AG08396 (cell line): ENCODE measurements at places on chromosomes 2 and 18.
A peak's percentile ranks its signal among the peaks of the same experiment; 100 is the strongest.

GRCh38 chr2:144163592-144163991, 356.3 kb downstream of the ZEB2 start:
- DNase-seq: no peak

DNA sequence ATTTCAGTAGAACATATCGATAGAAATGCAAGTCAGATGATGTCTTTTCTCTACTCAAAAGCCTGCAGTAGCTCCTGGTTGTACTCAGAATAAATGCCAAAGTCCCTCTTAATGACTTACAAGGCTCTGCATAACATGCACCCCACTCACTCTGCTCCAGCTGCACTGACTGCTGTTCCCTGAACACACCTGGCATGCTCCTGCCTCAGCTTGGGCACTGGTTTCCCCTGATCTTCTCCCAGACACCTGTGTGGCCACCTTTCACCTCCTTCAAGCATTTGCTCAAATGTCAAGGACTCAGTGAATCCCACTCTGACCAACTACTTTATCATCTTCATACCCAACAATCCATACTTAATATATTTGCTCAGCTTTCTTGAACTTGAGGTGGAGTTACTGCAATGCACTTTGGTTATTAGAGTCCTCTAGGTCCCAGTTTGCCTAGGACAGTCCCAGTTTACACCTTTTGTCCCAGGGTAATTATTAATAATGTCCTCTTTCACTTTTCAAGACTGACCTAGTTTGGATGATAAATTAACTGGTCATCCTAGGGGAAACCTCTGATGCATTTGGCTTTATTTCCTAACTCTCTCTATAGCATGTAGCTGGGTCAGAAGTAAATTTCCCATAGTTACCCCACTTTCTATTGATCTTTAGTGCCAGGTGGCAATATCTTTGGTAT, 44.1 kb downstream of the ACAA2 start:
- DNase-seq: no peak

DNA sequence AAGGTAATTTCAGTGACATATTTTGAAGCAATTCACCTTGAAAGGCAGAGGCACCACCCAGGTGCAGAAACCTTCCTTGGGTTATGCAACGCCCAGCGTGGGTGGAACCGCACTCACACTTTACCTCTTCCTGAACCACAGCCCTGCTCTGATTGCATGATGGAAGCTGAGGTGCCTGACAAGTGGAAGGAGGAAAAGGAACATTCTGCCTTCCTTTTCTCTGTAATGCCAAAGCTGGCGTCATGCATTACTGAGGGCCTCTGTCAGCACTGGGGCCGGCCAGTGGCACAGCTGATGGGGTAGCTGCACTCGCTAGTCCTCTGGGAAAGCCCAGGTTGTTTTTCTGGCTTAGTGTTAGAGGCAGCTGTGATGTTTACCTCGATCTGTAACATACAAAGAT, 266.5 kb downstream of the NEDD4L start:
- no peak for DNase-seq

DNA sequence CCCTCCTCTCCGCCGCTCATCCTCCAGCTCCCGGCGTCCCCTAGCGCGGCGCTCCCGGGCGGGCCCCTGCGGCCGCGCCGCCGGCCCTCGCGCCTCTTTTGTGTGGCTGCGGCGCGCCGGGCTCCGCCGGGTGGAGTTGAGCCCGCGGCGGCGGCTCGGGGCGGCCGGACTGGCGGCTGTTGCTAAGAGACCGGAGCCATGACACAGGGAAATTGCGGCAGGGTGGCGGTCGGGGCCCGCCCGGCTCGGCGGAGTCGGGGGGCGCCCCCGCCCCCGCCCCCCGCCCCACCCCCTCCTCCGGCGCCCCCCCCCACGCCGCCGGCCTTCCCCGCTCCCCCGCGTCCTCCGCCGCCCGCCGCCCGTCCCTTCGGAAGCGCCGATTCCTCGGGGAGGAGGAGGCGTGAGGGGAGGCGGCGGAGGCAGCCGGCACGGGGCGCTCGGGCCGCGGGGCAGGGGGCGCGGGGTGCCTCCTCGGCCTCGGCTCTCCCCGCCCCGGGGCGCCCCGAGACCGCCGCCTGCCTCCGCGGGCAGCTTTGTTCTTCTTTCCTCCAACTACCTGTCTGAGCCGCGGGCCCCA, at the start of gene TMEM200C:
TSS of gene TMEM200C (minus strand) at position 224 of the 577 bp plus-strand sequence. CDS start 3,459 bp downstream, outside the sequence.
- peak; percentile 63 for DNase-seq

GRCh38 chr2:201347138-201347537, 10.0 kb downstream of the FLACC1 start:
- DNase-seq: no peak

DNA sequence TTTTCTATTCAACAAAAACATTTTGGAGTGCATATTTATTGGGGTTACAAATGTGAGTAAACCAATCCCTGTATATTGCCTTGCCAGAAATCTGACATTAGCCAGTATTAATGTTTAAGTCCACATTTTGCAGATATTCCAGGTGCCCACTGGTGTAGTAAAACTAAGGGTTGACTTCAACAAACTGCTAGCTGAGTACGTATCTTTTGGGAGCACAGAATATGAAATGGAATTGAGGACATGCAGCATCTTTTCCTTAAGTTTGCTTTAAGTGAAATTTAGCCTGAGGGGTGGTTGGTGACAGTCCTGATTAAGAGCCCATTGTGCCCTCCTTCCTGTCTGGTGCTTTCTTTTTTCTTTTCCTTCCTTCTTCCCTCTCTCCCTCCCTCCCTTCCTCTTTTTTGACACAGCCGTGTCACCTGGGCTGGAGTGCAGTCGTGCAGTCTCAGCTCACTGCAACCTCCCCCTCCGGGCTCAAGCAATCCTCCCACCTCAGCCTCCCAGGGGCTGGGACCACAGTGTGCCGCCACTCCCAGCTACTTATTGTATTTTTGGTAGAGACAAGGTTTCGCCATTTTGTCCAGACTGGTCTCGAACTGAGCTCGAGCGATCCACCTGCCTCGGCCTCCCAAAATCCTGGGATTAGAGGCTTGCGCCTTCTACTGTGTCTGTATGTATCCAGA, 1.6 kb downstream of the NUP35 start:
- no peak for DNase-seq

DNA sequence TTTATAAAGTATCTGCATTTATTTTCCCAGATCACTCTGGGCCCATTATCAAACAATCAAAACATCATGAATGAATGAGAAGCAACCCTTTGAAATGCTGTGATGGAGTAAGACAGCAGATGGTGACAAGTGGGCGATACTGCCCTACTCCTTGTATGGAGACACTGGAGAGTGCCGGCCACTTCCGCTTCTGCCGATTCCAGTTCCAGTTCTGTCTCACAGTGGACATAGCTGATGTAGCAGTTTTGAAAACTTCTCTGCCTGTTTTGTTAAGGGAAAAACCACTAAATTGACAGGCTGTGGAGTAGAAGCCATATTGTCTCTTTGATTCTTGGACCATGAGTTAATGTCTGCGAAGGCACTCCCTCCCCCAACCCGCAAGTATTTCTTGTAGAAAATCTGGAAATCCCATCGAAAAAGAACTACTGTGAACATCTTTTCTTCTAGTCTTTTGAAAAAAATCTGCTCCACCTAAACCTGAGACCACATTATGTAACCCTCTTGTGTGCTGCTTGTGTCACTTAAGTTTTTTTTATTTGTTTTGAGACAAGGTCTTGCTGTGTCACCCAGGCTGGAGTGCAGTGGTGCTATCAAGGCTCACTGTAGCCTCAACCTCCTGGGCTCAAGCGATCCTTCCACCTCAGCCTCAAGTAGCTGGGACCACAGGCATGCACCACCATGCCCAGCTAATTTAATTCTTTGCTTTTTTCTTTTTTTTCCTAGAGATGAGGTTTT, 133.5 kb downstream of the TANC1 start:
- no peak for DNase-seq

DNA sequence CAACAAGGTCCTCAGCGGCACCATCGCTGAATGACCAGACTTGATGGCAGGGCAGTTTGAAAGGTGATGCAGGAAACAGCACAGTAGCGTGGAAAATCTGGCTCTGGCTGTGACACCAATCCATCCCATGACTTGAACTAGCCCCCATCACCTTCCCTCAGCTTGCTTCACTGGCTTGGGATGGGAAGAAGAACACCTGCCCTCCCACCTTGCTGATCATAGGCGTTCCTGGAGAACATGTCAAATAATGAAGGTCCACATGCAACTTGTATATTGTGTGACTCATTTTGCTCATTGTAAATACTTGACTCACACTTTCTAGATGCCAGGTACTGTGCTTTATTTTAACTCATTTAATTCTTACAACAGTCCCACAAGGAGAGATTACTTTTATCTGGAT, 292.4 kb upstream of the SPRED2 start:
- no peak for DNase-seq

DNA sequence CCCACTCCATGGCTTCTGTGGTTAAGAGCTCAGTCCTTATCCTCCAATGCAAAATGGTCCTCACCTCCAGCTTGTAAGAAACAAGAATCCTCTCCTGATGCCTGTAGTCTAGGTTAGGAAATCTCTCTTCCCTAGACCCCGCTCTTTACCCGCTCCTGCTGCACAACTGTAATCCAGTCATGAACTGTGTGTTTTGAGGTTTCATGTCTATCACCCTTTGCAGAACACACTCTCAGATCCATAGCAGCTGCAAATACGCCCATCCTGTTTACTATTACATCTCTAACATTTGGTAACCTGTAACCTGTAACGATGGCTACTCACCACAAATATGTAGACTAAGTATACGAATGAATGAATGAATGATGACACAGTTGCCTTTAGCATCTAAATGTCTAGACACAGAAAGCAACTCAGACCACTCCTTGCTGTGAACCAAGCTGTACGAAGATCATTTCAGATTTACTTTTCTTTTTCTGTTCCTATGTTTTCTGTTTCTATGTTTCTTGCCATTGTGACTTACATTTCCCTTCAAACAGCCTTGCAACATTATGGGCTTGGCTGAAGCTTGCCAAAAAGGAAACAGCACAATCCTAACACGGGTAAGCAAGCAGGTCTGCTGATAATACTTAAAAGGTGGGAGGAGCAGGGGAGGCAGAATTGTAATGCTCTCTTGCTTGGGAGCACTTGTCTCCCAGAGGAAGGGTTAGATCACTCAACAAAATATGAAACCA, 53.7 kb downstream of the EPHA4 start:
- DNase-seq: no peak

- no peak for DNase-seq
Observed at GRCh38 chr18:58958628-58959027, 94.0 kb downstream of the ZNF532 start.

DNA sequence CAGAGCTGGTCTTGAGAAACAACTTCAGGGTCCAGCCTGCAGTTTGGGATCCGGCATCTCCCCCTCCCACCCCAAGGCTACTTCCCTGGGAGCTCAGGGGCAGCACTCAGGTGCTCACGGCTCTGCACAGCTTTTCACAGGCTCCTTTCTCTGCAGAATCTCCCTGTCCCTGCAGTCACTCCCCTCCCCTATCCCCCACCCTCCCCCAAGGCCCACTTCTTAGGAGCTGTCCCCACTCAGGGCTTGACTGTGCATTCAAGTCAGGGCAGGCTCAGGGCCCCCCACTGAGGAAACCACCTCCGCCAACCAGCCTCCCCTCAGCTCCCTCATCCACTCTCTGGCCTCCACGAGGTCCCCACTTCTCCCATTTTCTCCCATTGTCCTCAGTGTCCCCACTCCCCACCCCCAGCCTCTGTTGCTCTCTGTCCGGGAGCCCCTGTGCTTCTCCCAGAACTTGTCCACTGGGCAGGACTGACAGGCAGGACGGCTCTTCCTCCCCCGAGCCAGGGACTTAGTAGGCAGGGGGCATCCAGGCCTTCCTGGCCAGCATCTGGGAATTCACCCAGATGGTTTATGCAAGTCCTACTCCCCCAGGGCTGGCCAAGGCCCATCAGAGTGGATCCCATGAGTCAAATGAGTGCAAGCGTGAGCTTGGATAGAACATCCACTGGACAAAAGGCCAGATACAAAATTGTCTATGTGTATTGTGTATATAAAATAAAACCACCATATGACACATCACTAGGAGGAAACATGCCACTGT, 7.6 kb downstream of the NMUR1 start:
- peak; percentile 70 for DNase-seq

- no peak for DNase-seq
Observed at GRCh38 chr2:241001413-241002274, 3.2 kb downstream of the SNED1 start.

GRCh38 chr2:45884126-45884525, 232.7 kb downstream of the PRKCE start:
- no peak for DNase-seq

DNA sequence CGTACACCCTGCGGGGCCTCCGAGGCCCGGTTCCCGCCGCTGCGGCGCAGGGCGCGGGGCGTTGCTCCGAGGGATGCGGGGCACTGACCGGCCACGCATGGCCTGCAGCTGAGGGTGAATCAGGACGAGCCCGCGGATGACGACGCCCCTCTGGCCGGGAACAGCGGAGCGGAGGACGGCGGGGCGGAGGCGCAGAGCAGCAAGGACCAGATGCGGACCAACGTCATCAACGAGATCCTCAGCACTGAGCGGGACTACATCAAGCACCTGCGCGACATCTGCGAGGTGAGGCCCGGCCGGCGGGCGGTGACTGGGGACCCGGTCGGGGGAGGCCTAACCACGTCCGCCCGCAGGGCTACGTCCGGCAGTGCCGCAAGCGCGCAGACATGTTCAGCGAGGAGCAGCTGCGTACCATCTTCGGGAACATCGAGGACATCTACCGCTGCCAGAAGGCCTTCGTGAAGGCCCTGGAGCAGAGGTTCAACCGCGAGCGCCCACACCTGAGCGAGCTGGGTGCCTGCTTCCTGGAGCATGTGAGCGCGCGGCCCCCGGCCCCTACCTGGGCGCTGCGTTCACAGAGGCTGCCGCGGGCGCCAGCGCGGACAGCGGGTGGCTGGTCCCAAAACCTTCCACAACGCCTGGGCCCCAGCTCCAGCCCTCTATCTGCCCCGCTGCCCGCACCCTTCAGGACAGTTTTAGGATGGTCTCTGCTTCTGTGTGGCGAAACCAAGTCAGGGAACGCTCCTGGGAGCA, 53.2 kb downstream of the FAM168B start:
- DNase-seq: peak; percentile 70

DNA sequence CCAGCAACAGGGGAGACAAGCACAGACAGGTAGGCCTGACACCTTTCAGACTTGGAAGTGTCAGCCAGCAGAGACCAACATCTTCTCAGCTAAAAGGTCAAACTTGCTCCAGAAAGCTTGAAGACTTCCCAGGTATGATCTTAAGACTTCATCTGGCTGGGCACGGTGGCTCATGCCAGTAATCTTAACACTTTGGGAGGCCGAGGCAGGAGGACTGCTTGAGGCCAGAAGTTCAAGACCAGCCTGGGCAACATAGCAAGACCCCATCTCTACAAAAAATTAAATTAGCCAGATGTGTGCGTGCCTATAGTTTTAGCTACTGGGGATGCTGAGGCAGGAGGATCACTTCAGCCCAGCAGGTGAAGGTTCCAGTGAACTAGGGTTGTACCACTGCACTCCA, 39.0 kb upstream of the SPRED2 start:
- DNase-seq: no peak
